Activated CD4-positive, alpha-beta T cell treated with anti-CD3 and anti-CD28 coated beads for 36 hours (primary cell): ENCODE measurements at places on chromosomes 12 and 14.

DNA sequence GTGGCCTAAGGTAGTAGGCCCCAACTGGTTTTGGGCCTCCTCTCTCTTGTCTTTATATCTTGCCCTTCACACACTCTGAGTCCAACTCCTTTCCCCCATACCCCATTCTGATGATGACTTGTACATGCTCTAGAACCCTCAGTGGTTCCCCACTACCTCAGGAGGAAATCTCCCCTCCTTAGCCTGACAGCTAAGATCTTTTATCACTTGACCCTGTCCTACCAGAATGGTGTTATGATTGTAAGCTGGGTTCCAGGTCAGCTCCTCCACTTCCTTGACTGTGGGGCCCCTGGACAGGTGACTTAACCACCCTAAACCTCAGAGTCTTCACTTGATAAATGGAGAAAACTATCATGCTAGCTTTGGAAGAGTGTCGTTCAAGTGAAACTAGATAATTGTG is 9.4 kb upstream of the MYL2 start:
- DNase-seq = no peak

- DNase-seq = peak; percentile 60
These were observed 62.7 kb downstream of the RASSF3 start for GRCh38 chr12:64672925-64673409.

GRCh38 chr12:75765170-75766059 is 254.0 kb upstream of the KRR1 start:
- DNase-seq = no peak

DNA sequence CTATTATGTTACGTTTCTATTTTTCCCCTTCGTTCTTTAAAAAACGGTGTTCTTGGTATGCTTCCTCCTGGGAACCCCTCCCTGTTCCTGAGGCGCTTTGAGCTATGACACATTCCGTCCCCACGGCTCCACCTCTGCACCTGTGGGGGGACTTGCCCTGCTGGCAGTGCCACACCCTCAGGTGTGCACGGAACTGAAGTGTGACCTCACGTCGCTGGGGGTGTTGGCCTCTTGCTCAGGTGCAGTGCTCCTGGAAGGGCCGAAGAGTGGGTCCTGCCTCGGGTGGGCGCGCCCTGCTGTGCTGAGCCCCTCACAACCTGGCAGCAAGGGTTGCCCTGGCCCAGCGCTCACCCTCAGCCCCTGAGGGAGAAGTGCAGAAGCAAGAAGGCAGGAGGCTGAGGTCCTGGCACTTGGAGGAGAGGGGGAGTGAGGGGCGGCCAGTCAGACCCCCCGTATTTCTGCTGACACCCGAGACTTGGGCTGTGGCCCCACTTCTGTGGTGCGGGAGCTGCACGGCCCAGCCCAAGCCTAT is 4.9 kb downstream of the AMN start:
- no peak for DNase-seq
